HTR-8/SVneo (cell line): ENCODE measurements at places on chromosomes 3 and 15.

DNA sequence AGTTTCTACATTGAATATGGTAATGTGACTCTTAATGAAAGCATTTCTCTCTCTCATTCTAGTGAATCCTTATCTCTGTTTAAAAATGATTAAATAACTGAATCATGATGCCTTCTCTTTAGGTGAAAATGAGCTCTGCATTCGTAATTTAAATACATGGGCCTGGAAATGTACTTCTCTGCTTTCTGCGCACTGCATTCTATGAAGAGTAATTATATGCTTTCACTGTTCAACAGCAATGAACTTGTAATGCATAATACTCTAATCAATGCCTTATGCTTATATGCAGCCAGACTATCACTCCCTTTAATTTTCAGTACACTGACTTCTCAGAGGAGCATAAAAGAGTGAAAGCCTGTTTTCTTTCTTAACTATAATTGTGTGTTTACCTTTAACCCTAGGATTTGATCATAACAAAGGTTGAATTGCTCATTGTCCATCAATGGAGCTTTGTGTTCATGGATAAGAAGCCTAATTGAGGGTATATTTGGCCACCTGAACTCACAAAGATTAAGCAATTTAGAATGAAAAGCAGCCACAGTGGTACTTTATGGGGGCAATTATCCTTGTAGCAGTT, 330.8 kb upstream of the PDZRN3 start:
- DNase-seq = no peak

DNA sequence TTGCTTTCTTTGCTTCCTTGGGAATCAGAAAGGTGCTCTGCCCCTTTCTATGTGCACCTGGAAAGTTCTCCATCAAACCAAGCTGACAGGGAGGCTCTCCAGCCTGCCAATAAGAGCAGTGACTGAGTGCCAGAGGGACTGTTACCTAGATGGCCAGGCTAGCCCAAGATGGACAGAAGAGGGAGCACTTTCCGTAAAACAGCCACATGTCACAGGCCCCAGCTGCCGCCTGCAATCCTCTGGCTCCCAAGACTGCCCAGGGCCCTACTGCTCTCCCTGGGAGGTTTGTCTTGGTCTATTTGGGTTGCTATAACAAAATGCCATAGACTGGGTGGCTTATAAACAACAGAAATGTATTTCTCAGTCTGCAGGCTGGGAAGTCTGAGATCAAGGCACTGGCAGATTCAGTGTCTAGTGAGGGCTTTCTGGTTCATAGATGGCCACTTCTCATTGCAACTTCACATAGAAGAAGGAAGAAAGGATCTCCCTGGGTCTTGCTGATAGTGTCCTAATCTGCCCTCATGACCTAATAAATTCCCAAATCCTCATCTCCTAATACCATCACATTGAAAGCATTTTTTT, 72.3 kb downstream of the TAMM41 start:
- peak; percentile 69 for DNase-seq

DNA sequence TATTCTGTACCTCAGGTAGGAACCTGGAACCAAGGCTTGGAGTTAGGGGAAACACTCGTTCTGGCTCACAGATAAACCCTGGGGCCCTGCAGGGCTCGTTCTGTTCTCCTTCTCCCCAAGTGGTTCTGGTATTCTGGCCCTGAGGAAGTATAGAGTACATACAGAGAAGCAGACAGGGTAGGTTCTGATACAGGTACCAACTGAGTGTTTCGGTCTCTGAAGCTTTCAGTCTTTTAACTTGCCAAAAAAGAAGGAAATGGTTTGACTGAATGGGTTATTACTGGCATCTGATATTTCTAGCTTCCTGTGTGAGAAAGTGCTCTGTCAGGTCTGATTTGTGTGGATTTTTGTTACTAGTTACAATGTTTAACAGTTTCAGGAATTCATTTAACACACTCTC, 67.3 kb downstream of the UBE2E2 start:
- no peak for DNase-seq

- no peak for DNase-seq
These were observed 90.6 kb downstream of the CD200R1L start for GRCh38 chr3:112755845-112756613.

- DNase-seq = no peak
These were observed 263.9 kb upstream of the PROK2 start for GRCh38 chr3:72048873-72049272.

- no peak for DNase-seq
These were observed 1.6 kb downstream of the SKOR1 start for GRCh38 chr15:67826717-67827561.

GRCh38 chr3:21477541-21478288, 273.3 kb downstream of the ZNF385D start:
- no peak for DNase-seq

DNA sequence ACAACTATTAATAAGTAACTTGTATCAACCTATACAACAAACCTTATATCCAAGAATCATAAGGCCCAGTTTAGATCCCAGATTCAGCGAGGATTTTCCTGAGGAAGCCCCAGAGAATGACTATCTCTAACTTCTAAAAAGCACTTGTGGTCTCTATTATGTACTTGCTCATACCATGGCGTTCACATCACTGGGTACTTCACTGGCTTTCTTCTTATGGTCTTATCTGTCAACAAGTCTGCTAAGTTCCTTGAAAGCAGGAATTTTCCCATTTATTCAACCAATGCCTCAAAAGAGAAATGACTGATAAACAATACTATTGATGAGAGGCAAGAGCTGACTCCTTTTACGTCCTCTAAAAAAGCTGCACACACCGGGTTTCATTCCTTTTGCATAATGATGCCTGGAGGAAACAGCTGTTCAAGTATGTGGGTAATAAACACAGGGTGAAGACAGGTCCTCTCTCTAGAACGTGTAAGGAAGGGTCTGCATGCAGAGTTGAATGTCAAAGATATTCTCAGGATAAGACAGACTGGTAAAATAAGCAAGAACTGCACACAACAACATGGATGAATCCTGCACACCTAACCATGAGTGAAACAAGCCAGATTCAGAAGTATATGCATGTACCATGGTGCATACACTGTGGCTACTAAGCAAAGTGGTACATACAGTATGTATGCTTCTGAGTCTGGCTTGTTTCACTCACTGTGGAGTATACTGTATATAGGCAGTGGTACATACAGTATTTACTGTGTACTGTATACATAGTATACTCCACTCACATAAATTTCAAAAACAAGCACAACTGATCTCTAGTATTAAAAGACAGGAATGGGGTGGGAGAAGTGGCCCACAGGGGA, 408.7 kb downstream of the SHQ1 start:
- DNase-seq = no peak

DNA sequence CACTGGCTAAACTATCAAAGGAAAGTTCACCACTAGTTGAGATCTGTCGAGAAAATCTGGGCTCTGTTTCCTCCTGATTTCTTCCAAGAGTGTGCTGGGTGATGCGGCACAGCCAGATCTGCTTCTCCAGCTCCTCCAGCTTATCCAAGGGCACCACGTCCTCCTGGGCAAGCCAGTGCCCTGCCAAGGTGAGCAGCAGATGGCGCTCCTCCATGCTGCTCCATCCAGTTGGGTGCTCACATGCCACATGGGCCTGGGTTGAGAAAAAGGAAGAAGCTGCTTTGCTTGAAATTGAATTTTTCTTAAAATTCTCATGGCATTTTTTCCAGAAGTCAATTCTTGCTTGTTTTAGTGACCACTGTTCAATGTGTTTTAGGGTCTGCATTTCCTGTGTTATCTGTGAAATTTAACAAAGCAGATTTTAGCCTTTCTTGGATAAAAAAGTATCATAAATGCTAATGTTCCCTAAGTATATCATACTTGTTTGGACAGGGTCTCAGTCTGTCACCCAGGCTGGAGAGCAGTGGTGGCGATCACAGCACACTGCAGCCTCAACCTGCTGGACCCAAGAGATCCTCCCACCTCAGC, 47.3 kb downstream of the EIF3J start:
- peak; percentile 55 for DNase-seq

GRCh38 chr15:68210821-68211655, 5.9 kb upstream of the CALML4 start:
- peak; percentile 64 for DNase-seq

DNA sequence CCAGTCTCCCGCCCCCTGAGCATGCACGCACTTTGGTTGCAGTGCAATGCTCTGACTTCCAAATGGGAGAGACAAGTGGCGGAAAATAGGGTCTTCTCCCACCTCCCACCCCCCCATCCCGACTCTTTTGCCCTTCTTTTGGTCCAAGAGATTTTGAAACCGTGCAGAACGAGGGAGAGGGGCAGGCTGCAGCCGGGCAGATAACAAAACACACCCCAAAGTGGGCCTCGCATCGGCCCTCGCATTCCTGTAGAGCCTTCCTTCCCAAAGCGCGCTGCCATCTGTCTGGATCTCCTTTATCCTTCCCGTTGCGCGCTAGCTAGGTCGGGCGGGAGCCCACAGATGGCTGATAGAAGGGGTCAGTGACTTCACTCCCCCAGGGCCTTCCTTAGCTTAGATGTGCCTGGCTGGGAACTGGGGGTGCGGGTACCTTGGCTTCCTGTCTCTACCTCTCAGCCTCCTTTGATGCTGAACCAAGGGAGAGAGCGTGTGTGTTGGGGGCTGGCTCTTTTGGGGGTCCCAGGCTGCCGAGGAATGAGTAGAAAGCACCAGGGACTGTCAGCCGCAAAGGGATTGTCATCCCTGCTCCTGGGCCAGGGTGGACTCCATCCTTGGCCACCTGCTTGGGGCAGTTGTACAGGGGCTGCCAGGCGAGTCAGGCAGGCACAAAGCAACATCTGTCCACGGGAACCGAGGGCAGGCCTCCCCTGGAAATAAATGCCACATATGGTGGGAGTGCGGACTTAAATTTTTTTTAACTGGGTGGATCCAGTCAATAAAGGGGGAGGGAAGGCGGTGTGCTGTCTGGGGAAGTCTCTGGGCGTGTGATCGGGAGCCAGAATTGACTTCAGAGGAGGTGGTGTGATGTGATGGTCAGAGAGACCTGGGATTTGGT, 1.8 kb downstream of the SMAD3 start:
- DNase-seq = no peak

GRCh38 chr3:30954426-30954825, 60.0 kb upstream of the GADL1 start:
- no peak for DNase-seq

DNA sequence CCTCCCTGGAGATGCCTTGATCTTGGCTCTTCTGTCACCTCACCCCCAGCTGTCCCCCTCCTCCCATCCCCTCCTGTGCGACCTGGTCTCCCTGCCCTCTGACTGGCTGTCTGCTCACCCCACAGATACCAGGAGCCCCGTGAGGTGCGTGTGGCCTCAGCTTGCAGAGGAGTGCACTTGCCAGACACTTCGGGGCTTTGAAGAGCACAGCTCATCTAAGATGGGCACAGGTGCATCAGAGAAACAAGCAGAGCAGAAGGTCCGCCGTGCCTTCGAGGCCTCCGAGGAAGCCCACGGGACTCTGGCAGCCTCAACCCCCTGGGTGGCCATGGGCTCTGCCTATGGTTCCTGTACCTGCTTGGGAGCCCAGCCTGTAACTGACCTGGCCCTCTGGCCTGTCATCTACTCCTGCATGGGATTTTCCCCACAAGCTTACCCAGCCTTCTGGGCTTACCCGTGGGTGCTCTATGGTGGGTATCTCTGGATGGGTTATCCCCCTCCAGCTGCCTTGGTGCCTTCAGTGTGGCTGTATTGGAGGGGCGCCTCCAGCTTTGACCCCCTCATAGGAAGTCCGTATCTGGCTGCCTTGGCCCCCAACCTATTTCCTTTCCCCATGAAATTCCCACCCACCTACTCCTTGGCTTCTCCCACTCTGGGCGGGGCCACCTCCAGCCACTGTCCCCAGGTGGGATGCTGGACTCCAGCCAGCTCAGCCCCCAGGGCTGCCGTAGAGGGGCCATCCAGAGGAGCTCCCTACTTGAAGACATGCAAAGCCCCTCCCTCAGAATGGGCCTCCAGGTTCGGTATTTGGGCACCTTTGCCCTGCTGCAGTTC, 3.8 kb downstream of the PRR23E start:
- no peak for DNase-seq

GRCh38 chr3:53775834-53776251, 70.4 kb downstream of the CHDH start:
- DNase-seq = no peak

- no peak for DNase-seq
These were observed 11.1 kb downstream of the EFCAB12 start for GRCh38 chr3:129417326-129417725.

- DNase-seq = no peak
These were observed 337.7 kb upstream of the AGTR1 start for GRCh38 chr3:148360051-148360450.

GRCh38 chr3:183449391-183449790, 21.0 kb upstream of the MCF2L2 start:
- DNase-seq = no peak

GRCh38 chr15:78537266-78537905, 2.9 kb upstream of the PSMA4 start:
- no peak for DNase-seq
